ENCODE measurements at places on chromosomes 4 and X. TPM values are rescaled to one million over a fixed set of nuclear protein-coding genes. Genes with fewer than 3 reads are reported as not detected.
A peak's percentile ranks its signal among the peaks of the same experiment; 100 is the strongest.

- DNase-seq, result no peak
Observed at GRCh38 chr4:75542824-75543223, 13.0 kb upstream of the ODAPH start.

DNA sequence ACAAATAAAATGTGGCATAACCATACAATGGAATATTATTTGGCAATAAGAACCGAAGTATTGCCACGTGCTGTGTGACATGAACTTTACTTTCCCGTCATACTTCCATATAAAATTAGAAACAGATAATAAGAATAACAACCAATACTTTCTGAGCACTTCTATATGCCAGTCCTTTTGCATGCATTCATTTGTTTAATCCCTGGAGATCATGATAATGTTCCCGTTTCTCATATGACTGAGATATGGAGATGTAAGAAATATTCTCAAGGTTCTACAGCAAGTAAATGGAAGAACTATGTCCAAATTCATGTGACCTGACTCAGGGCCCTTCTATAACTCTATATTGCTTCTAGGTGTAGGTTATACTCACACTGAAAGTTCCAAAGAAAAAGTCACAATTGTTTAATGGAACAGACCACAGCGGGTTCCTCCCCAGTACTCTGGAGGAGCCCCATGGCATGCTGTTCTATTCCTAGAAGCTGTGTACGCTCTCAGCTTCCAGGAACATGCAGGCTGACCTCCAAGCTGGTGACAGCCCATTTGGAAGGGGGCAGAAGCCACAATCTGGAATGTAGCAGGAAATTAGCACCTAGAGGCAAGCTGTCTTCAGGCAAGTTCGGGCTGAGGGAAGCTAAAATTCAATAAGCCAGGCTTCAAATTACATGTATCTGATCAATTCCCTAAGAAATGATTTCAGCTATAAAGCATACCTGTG lies 31.5 kb downstream of the QDPR start:
- no peak for DNase-seq

- no peak for DNase-seq
Observed at GRCh38 chr4:127162741-127163140, 470.0 kb upstream of the INTU start.

GRCh38 chr4:52946855-52947254 lies 84.7 kb downstream of the RASL11B start:
- no peak for DNase-seq

GRCh38 chrX:94058728-94059382 lies 384.8 kb downstream of the FAM133A start:
- DNase-seq, result no peak

GRCh38 chrX:40318076-40318475 lies 220.3 kb upstream of the BCOR start:
- DNase-seq, result no peak

GRCh38 chr4:141788169-141788915 lies 152.0 kb downstream of the IL15 start:
- no peak for DNase-seq

DNA sequence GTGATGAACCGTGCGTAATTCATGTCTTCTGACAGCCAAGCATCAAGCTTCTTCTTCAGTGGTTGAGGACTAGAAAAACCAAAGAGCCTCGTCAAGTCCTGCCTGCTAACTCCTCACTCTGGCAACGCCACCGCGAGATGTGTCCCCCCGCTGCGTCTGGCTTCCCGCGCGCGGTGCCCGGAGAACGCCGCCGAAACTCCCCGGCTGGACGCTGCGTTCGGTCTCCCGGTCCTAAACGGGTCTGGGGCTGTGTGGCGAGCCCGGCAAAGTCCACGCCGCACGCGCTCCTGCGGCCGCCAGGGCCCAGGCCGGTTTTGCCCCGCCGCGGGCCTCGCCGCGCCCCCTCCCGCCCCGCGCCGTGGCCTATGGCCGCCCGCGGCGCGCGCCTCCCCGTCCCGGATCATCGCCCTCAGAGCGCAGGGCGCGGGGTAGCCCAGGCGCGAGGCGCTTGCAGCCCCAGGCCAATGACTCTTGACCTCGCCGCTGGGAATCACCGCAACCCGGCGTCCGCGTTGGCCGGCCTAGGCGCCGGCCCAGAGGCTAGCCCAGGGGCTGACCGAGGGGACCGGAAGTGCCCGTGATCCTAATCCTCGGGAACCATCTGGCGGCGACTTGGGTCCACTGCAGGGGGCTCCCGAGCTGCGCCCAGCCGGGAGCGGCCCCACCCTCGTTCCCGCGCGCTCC lies at the start of gene AADAT:
Gene AADAT, minus strand, starts transcription at position 289 of the 684 bp plus-strand sequence. Its CDS starts 266 bp downstream, at position 23.
- no peak for DNase-seq

Gene CPLX1
- total RNA-seq, result 1.5 TPM

Gene SPOCK3
- not detected for total RNA-seq

DNA sequence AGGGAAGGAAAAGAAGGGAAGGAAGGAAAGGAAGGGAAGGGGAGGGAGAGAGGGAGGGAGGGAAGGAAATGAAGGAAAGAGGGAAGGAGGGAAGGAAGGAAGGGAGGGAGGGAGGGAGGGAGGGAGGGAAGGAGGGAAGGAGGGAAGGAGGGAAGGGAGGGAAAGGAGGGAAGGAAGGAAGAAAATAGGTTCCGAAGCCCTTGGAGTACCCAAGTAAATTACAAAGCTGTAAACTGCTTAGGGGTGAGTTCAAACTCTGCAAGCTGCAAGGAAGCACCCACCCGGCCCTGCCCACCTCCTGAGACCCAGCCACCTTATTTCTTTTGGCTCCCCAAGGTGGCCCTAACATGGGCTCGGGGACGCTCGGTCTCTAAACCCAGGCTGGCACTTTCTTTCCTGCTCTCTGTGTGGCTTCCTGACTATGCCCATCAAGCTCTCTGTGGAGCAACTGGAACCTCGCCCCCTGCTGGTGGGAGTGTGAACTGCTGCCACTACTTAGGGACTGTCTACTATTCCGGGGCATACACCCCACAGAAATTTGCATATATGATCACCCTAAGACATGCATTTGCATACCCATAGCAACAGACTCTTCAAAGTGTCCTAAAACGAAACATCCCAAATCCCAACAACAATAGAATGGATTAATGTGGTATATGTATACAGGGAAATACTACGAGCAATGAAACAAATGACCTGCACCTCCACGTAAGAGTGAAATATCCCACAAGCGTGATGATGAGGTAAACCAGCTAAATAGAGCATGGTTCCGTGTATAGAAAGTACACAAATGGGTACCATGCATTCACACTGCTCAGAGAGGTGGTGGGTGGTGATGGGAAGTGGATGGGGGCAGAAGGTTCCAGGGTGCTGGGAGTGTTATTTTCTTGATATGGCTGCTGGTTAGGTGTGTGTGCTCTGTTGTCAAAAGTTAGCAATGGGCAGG lies 151.7 kb upstream of the TBL1X start:
- peak; percentile 60 for DNase-seq

DNA sequence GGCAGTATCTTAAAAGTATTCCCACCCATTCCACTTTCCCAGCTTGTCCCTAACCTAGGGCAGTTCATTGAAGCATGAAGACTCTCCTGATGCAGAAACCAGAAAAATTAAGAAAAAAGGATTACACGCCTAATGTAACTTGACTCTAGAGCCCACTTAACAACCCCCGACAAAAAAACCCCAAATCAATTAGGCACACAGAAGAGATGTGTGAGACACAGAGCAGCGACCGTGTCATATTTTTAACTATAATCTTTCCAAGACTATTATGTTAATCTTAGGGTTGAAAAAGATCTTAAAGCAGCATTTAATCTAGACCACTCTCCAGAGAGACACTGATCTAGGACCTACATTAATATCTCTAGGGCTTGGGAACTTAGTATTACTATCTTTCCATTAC lies 1.3 kb downstream of the YTHDC1 start:
- no peak for DNase-seq

Gene AP1S2
- 23.9 TPM for total RNA-seq

Gene CENPVL2
- total RNA-seq, result not detected

- DNase-seq, result no peak
Observed at GRCh38 chr4:101239665-101240064, 107.7 kb downstream of the PPP3CA start.
